Type B pancreatic cell (in vitro differentiated cells): ENCODE measurements at places on chromosomes 3 and 15.

- no peak for DNase-seq
These were observed 9.1 kb downstream of the BNC1 start for GRCh38 chr15:83275412-83275811.

DNA sequence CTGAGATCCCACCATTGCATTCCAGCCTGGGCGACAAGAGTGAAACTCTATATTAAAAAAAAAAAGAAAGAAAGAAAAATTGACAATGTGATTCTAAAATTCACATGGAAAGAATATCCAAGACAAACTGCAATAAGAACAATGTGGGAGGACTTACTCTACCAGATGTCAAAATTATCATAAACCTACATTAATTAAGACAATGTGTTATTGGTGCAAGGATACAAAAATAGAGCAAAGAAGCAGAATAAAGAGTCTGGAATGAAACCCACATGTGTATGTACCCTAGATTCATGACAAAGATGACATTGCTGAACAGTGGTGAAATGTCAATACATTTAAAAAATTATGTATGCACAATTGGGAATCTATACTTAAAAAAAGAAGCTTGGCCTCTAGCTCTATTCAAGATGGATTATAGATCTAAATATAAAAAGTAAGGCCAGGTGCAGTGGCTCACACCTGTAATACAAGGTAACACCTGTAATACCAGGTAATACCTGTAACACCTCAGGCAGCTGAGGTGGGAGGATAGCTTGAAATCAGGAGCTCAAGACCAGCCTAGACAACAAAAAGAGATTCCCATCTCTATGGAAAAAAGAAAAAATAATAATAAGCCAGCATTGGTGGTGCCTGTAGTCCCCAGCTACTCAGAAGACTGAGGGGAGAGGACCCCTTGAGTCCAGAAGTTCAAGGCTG is 45.7 kb downstream of the ZBTB11 start:
- DNase-seq, result no peak

DNA sequence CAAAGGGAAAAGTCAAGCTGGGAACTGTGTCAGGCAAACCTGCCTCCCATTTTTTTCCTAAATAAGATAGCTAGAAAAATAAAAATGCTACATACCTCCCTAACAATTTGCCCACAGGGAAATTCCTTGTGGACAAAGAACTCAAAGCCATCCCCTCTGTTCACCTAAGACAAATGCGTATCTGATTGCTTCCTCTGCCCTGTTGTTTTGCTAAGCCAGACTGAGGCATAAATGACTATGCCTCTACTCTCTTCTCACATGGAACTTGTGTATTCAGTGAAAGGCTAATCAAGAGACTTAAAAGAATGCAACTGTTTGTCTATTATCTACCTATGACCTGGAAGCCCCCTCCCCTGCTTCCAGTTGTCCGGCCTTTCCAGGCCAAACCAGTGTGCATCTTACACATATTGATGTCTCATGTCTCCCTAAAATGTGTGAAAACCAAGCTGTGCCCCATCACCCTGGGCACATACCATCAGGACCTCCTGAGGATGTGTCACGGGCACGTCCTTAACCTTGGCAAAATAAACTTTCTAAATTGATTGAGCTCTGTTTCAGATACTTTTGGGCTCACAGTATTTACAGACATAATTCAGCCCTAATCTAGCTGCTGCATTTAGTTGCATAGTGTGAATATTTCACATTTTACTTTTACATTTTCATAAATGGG is 15.8 kb downstream of the CHD2 start:
- DNase-seq, result no peak

DNA sequence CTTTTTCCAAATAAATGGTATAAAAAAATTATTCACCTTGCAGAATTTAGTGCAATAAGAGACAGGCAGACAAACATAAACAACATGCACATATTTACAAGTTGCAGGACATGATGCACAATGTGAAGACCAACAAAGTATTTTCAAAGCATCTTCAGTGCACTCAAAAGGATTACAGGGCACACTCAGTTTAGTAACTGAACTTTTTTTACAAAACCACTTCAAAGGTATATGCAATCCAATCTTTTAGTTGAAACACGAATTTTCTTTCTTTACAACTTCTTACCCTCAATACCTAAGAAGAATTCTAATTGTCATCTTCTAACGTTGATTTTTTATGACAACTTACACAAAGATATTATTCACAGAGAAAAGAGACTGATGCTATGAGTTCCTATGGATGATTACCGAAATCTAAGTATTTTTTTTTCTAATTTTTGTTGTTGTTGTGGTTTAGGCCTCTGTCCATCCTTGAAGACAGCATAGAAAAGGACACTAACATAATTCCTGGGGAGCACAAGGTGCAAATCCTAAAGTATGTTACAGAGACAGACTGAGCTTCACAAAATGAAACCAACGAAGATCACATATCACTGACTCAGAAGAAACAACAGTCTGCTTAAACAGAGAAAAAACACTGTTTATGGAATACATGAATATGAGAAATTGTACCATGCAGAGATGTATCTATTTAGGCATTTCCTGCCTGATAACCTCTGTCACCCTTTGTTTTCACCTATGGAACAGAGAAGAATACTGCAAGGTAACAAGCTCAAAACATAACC is 50.3 kb downstream of the ZMAT3 start:
- no peak for DNase-seq

- DNase-seq, result no peak
These were observed 118.3 kb downstream of the MTHFS start for GRCh38 chr15:79778378-79778990.

DNA sequence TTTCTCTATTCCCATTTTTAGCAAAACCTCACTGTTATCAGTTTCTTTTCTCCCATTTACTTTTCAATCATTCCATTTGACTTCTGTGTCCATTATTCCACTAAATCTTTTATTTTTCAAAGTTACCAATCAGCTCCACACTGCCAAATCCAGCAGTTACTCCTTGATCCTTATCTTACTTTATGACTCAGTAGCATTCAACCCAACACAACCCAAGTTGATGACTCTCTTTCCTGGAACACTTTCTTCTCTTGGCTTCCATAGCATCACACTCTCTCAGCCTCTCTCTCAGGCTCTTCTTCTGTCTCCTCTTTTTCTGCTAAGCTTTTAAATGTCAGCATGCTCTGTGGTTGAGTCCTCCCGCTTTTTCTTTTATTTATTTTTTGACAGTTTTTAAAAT is 36.3 kb downstream of the RASGRP1 start:
- DNase-seq, result no peak

DNA sequence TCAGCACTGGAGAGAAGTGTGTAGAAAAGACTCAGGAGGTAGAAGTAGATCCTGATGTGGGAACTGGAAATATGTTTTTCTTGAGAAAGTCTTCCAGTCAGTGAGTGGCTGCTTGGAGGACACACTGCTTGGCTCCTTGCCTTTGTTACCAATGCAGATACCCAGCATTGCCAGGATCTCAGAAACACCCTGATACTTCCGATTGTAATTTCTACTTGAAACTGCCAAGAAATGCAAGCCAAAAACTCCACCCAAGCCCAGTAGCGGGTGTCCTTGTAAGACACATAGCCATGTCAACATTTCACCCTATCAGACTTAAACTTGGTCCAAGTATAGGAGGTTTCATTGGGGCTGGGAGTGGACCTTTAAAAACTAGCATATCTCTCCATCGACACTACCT is 141.8 kb downstream of the ALDH1A2 start:
- no peak for DNase-seq

DNA sequence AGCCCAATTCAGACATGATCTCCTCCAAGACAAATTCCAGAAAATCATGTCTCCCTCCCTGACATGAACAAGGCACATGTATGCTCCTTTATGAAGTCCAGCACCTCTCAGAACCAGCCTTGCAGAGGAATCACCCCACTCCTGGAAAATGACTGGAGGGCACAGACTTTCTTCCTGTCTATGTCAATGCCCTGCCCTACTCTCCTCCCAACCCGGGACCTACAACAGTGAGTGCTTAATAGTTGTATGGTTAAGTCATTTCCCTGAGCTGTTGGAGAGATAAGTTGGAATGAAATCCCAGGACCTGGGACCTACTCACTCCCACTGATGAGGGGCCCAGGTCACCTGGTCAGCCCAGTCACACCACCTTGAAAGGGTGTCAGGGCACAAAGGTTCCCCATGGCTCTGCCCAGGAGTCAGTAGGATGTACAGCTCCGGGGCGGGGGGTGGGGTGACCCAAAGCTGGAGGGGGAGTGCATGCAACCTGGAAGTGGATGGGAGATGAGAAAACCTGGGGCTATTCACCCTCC is 80.1 kb upstream of the HERC1 start:
- no peak for DNase-seq

DNA sequence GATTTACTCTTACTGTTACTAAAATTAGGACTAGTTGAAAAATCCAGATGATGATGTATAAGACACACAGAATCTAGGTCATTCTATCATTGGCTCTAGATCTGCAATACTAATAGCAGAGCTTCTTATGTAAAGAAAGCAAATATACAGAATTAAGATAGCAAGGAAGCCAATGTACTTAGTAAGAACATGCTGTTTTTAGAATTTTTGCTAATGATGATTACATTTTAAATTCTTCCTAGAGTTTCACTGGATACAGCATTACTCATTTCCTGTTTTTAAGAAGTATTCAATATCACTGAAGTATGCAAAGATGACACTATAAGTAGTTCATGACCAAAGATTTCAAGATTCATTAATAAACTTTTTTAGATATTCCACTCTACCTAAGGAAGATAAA is 60.7 kb downstream of the CFAP20DC start:
- DNase-seq, result no peak

DNA sequence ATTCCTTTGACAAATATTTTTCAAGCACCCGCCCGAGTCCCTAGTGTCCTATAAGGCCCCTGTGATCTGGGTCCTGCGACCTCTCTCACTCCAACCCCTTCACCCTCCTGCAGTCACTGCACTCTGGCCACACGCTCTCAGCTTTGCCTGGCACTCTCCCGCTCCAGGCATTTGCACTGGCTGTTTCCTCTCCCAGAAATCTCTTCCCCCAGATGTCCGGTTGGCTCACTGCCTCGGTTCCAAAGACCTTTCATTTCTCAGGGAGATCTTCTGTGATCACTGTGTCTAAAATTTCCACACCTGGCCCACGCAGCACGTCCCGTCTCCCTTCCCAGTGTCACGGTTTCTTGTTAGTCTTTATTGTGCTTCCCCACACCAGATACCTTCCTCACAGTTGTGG is 97.4 kb downstream of the WNT7A start:
- no peak for DNase-seq

DNA sequence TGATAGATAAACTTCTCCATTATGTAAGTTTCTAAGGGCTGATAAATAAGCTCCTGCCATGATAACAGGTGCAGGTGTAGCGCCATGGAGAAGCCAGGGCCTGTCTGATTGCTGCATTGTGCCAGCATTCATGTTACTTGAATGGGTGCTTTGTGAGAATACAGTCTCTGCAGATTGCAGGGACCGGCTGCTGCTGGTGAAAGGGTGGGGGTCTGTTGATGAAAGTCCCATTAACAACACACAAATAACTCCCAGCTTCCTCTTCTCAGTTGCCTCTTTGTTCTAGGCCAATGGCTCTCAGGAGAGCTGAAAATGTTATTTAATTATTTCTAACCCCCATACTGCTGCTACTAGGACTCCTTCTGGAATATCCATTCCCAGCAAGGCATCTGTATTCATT is 77.2 kb downstream of the RTP4 start:
- no peak for DNase-seq

GRCh38 chr3:185934767-185935464 is 2.9 kb downstream of the TRA2B start:
- DNase-seq, result no peak

DNA sequence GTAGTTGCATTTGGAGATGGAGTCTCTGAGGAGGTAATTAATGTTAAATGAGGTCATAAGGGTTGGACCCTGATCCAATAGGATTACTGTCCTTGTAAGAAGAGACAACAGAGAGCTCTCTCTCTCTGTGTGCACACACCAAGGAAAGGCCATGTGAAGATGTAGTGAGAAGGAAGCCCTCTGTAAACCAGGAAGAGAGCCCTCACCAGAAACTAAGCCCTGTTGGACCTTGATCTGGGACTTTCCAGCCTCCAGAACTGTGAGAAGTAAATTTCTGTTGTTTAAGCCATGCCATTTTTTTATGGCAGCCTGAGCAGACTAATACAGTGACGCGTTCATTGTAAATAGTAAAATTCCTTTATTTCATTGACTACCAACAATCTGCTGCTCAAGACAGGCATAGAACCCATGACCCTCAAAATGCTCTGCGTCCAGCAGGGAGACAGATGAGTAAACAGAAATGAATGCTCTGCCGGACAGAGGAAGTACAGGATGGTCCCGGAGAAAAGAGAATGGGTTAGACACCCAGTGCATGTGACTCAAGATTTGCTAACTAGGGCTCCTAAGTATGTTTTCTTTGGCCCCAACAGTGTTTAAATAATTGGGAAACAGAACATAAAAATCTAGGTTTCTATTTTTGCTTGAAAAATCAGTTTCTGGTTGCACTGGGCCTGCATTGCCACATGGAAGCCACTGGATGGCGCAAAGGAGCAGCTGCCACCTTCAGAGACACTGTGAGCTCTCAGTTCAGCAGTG is 37.9 kb upstream of the TNFAIP8L3 start:
- no peak for DNase-seq

DNA sequence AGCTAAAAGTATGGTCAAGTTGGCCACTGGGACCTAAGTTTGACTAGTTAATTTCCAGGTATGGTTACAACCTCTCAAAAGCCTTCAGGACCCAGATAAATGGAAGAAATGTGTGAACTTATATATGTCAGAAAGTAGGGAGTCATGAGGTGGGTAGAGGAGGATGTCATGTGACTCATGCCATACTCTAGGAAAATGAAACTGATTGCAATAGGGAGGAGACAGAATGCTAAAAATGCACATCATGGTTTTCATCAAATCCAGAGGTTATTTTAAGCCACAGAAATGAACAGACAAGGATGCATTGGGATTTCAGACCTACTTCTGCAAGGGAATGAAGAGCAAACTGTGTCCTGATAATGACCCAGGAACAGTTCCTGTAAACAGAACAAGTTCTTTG is 310.0 kb downstream of the EDEM1 start:
- DNase-seq, result no peak

- DNase-seq, result no peak
These were observed 8.5 kb downstream of the CRBN start for GRCh38 chr3:3170998-3171397.

DNA sequence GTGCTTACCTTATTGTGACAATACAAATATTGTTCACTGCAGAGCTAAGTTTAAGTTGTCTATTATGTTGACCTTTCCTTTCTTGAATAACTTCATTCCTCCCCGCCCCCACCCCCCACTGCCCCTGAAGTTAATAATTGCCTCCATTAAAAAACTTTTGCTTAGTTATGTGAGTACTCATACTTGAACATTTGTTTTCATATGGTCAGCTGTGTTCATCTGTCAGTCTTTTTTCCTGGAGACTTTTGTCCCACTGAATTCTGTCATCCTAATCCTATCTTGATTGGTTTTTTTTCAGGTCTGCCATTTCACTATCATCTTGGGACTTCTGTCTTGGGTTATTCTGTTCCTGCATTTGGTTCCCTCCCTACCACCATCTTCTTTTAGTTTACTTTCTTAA is 8.5 kb downstream of the SLC25A36 start:
- DNase-seq, result no peak

DNA sequence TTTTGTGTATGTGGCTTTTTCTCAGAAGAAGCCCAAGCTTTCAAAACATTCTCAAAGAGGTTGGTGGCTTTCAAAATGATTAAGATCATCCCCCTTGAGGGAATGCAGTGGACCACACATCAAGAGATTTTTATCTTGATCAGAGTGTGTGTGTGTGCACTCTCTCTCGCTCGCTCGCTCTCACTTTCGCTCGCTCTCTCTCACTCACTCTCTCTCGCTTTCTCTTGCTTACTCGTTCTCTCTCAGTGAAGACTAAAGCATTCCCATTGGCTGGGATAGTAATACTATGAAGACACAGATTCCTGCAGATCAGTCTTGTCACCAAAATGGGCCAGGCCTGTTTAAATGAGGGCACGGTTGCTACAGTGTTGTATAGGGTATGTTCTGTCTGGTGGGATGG is 365.7 kb downstream of the EDEM1 start:
- no peak for DNase-seq
